T-helper 2 cell treated with Interferon-gamma antibody and Interleukin-4, amounts not matched to agents 5 μg/mL and 100 μg/mL, for 36 hours (primary cell): ENCODE measurements at places on chromosomes 16 and 17.

DNA sequence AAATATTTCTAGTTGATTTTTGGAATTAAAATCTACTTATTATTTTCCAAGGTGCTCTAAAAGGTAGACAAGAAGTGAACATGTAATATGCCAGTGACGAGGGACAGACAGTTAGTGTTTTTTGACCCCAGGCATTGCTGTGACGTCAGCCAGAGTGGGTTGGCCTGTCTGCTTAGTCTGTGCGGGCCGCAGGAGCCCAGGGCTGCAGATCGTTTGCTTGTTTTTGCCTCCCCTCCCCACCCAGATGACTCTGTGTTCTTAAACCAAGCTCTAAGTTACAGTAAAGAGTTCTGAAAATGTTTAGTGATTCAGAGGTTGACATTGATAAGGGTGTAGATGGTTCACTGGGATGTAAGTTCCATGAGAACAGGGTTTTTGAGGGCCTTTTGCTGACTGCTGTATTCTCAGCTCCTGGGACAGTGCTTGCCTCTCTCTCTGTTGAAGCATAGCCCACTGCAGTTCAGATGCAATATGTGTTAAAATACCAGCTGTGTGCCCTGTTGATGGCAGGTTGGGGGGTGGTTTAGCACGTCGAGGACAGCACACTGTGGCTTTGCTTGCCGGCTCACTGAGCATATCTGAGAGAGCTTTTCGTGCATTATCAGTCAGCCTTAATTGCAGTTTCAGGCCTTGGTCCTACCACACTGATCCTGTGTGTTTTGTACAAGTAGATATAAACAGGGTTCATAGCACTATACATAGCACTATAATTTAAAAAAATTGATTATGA lies 64.8 kb downstream of the SEC14L1 start:
- no peak for DNase-seq

DNA sequence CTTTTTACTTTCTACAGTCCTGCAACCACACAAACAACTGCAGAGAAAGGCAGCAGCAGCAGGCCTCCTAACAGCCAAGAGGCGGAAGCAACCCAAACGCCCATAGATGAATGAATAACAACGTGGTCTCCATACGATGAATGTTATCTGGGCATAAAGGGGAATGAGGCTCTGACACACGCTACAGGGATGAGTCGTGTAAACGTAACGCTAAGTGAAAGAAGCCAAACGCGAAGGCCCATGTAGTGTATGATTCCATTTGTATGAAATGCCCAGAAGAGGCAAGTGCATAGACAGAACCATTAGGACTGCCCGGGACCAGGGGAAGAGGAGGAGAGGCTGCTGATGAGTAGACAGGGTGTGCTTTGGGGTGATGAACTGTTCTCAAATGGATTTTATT lies 94.8 kb upstream of the DNAH17 start:
- no peak for DNase-seq

DNA sequence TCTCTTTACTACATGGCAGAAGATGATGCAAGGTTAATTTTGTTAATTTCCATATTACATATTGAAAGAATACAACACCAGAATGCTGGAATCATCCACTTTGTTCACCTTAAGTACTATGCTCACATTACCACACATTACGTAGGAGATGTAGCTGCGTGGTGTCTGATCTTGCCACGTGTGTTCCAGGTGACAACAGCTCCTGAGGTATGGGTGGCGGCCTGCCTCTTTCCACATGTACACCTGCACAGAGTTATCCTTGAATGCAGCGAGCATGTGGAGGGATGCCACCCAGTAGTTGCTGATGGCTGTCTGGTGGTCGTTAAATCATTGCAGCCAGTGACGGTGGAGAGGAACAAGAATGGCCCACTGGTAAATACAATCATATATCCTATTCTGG lies 740.5 kb upstream of the EEF2KMT start:
- DNase-seq, result no peak

DNA sequence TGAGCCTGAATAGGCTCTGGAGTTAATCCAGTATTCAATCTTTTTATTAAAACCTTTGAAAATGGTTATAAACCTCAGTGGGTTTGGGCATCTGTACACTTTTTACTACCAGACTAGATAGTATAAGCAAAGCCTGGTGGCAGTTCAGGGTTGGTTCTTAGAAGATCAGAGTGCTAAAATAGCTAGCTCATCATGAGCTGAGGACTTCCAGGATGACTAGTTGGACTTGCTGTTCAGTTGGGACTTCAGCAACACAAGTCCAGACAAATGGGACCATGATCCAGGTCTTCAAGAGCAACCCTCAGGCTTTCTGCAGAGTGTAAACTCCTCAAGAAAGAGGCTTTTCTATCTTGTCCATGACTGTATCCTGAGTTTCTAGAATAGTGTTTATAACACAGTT lies 1.2 kb upstream of the ZNF19 start:
- no peak for DNase-seq

- DNase-seq, result no peak
These were observed 64.8 kb upstream of the MRC2 start for GRCh38 chr17:62562656-62563055.

DNA sequence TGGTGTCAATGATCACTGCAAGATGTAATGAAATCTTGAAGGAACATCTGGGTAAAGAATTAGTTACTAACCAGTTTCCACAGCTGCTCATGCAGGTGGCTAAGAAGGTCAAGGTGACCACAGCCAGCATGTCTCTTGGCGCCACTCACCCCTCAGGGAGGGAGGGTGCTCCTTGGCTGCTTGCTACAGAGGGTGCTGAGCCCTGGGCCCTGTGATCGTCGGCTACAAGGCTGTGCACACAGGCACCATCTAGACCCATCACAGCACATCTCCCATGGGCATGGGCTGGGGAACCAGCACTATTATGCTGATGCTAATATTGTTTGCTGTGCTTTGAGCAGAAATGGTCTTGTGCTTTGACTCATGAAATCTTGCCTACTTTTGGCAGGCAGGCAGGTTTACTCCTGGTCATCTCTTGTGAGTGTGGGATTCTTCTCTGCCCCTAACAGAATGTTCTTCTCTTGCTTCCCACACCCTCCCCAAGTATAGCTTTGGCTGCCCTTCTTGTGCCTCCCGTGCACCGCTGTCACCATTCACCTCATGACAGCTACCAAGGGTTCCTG lies 36.4 kb downstream of the TXNDC11 start:
- no peak for DNase-seq

DNA sequence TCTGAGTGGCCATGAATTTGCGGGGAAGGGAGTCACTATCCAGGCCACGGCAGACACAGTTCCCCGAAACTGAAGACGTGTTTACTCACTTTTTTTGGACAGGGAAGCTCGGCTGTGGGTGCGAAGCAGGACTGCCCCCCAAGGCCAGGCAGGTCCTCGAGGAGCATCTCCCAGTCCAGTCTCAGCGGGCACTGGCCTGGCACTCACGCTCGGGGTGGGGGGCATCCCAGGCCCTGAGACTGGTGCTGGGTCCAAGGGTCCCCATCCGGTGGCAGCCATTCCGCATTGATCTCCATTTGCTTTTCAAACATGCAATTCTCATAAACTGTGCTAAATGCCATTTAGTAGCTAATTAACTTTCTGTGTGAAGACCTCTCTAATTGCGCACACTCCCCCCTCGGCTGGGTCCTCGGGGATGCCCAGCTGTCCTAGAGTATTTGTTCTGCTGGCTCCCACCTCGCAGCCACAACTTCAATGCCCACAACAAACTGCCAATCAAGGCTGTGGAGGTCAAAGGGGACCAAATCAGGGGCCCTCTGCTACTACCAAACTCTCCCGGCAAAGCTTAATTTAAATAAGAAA lies 50.2 kb downstream of the TBC1D16 start:
- DNase-seq, result no peak

DNA sequence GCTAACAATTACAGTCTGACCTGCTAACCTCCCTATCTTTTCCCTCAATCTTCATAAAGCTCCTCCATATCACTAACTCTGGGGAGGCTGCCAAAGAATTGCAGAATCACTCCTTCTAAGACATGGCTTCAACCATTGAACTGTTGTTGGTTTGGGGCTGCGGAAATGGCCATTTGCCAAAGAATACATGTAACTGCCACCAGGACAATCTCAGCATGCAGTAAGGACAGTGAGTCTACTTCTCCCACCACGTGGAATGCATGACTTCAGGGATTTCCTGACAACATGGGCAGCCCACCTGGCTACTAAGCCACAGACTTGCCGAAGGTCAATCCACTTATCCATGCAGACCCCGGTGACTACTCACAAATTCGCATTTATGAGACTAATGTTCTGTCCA lies 104.3 kb upstream of the NUDT7 start:
- DNase-seq, result no peak

DNA sequence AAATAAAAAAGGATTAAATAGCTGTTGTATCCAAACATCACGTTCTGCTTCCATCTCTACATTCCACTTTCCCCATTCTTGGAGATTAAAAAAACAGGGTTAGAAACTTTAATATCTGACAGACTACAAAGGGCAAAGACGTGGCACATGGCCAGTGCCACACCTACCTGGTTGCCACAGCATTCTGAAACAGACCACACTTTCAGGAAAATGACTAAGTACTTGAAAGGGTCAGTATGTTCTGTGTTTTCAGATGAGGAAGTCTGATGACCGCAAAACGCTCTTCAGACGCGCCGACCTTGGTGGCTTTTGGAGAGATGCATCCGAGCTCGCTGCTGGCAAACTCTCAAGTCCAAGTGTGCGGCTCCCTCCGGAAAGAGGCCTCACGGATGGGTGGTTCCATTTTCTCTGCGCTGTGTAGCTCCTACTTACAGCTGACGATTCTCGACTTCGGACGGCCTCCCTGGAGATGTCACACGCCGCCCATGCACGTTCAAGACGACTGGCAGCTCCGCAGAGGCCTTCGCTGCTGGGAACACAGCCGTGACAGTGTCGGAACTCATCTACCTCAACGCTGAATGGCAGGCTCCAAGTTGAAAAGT lies 15.5 kb downstream of the MAP1LC3B start:
- no peak for DNase-seq

- DNase-seq, result no peak
These were observed 283.1 kb downstream of the SEC14L1 start for GRCh38 chr17:77423589-77424451.
